Stimulated activated CD8-positive, alpha-beta memory T cell treated with anti-CD3 and anti-CD28 coated beads, Interleukin-15, amount 100 ng/mL, for 4 hours (primary cell): ENCODE measurements at places on chromosomes 12 and 14.

DNA sequence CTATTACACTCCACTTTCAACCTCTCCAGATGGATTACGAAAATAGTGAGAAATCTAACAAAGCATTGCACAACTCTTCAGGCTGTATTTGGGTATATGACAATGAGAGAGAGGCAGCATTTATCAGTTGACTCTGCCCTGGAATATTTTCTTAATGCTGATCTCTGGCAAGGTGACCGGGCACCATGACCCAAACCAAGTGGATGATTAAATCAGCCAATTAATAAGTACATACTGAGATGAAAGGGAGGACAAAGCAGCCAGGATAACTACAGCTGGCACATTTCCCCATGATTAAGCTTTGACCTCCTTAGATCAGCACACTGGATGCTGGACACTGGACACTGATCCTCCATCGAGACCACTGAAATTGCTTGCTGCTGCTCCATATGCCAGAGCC is 218.2 kb downstream of the ASCL1 start:
- no peak for DNase-seq

DNA sequence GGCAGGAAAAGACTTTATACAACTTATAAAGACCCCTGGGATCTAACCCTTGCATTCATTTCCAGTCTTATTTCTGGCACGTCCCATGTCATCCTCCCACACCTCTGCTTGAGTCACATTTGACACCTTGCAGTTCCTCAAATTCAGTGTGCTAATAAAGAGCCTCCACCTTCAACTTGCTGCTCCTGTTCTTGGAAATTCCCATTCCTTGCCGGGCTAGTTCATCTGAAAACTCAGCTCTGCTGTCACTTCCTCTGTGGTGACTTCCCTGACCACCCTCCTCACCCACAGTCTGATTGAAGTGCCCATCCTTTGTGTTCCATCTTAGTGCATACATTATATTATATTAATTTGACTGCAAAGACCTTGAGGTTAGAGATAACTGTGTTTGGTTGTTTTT is 37.4 kb upstream of the PSMA6 start:
- DNase-seq = no peak

- DNase-seq = no peak
These were observed 184.5 kb upstream of the CRY1 start for GRCh38 chr12:107277855-107278254.

- no peak for DNase-seq
These were observed 993.2 kb downstream of the BCL11B start for GRCh38 chr14:98278800-98279199.

GRCh38 chr12:124742678-124743077 is 121.0 kb downstream of the SCARB1 start:
- DNase-seq = no peak

GRCh38 chr12:106498056-106498455 is 84.7 kb upstream of the RFX4 start:
- no peak for DNase-seq

- DNase-seq = peak; percentile 11
These were observed 2.7 kb downstream of the PTHLH start for GRCh38 chr12:27969624-27970400.

- DNase-seq = no peak
These were observed 18.0 kb downstream of the RIMBP2 start for GRCh38 chr12:130698106-130698505.

DNA sequence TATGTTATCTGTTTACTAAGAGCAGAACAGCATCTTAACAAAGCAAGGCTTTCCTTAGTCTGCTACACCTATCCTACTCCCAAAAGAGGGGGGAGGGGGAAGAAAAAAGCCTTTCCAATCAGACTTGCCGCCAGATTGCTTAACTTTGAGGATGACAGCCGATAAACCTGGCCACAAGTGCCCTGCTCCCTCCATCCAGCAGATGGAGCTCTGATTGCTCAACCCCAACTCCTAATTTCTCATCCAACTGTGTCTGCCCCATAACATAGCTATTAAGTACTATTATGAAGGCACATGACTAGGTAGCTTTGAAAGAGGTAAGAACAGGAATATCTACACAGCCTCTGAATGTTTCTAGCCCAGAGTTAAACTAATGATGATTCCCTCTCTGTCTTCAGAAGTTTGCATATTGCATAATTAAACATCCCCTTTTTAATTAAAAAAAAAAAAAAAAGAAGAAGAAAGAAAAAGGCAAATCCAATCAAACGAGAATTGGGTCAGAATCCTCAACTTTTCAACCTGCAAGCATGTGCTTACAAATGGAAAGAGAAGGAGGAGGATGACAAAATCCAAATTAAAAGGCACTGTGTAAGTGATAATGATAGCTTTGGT is 247.4 kb downstream of the GALC start:
- DNase-seq = no peak

DNA sequence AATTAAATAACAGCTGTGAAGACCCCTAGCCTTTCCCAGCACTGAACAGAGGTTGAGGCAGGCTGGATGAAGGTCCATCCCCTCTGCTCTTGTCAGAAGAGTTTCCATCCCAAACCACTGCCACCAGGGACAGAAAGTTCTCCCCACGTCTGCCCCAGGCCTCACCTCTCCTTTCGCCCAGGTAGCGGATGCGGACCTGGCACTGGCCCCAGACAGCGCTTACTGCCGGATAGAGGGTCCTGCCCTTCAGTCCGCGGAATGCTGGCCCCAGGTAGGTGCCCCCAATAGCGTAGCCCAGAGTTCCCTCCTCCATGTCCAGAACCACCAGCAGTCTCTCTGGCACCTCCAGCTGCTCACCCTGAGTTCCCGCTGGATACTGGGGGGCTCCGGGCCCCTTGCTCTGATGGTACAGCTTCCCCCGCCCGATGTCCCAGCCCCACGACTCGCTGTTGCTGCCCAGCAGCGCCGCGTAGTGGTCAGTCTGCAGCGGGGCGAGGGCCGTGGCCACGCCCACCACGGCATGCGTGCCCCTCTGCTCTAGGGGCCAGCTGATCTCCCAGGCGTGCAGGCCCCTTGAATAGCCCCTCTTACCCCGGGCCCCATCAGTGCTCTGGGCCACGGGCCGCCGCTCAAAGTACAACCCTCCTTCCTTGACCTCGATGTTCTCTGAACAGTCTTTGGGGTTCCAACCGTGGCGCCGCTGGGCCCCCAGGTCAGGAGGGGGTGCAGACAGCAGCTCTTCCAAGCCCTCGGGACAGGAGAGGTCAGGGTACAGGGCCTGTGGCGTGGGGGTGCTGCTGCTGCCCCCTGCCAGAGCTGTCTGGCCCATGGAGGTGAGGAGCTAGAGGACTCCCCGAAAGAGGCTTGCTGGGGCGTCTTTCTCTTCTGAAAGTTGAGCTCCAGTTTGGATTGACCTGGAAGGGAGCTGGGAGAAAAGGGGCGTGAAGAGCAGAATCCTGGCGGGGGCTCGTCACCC is 742 bp downstream of the SPSB2 start:
- DNase-seq = peak; percentile 60

- no peak for DNase-seq
These were observed 27.2 kb upstream of the HSPB8 start for GRCh38 chr12:119151445-119152026.

GRCh38 chr14:37584211-37585100 is 10.6 kb downstream of the FOXA1 start:
- DNase-seq = no peak

GRCh38 chr14:42000450-42000849 is 393.8 kb downstream of the LRFN5 start:
- DNase-seq = no peak

DNA sequence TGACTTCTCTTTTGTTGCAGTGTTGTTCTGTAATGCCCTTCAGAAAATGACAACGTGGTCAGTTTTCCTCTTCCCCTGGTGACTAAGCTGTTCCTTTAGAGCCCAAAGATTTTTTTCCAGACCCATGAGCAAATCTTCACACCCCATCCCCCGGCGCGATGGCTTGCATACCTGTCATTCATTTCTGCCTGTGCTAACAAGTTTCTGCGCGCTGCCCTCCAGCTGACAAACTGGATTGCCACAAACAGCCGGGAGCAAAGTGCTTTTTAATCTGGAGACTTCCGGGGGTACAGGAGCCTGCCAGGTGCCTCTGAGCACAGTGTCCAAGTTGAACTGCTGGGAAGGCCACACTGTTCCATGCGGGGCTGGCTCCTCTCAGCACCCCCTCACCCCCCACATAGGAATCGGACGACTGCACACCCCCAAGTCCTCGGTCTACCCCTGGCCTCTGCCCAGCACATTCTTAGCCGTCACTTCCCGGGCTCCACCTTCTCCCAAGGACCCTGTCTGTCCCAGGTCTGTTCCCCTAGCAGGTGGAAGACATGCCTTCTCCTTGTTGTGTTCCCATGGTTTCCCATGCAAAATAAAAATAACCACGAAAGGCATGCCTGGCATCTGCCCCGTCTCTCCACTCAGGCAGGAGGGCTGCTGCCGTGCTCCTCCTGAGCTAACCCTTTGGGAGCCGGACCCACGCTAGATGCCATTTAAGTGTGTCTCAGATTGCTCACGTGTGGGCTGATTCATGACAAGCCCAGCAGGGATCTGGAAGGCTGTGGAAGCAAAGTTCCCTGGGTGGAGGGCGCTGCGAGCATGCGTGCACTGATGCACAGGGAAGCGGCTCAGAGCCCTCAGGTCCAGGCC is 14.1 kb downstream of the RILPL1 start:
- no peak for DNase-seq

DNA sequence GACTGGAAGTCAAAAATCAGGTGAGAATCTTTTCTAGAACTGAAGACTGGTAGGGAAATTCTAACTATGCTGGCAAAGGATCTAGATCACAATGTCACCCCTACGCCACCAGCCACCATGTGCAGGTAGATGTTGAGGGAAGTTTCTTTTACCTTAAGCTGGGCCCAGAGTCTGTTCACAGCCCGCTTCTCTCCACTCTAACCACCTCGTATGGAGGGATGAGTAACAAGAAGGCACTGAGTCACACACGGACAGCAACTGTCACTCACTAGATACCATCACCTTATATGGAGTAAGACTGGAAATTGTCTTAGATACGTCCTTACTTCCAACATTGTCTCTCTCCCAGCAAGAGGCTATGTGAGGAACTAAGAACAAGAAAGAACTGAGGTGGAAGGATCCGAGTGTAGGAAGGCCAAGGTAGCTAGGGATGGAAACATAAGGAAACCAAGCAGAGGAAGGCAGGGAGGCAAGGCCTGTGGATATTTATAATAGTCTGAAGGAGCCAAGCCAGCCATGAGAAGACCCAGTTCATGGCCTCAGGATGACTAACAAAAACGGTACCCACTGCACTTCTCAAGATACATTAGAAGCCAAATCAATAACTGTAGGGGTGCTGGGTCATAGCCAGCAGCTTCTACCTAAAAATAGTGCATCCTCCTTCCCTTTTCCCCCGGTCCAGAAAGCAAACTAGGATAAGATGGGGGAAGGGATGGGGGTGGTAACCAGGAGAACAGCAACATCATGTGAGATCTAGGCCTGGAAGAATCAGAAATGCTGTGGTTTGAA is 15.5 kb downstream of the REM2 start:
- no peak for DNase-seq

- DNase-seq = no peak
These were observed 16.4 kb downstream of the IPO8 start for GRCh38 chr12:30679241-30679640.

GRCh38 chr12:6203601-6204000 is 3.4 kb downstream of the CD9 start:
- no peak for DNase-seq

DNA sequence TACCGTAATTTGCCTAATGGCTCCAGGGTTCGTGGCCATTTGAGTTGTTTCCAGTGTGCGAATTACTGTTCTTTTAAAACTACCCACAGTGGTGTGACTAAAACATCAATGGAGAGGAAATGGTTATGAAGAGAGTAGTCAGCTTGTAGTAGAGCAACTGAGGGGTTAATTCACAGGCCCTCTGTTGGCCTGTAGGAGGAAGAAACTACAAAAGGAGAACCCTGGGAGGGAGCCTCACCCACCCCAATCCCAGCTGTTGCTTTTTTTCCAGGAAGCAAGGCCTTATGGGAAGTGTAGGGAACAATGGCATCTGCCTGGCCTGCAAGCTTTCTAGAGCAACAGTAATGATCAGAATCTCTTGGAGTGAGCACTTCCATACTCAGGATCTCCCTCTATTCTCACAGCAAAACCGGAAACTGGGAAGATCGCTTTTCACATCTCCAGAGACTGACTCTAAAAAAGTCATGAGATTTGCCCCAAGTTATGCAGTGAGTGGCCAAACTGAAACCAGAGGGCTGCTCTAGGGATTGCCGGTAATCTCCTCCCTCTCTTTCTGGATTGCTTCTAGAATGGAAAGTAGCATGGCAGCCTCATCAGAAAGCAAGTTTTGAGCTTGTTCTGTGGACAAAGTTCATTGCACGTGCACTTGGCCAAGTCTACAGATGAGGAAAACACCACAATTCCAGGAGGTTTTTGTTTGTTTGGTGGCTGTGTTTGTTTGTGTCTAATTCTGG is 125.3 kb upstream of the PWP1 start:
- no peak for DNase-seq

- DNase-seq = no peak
These were observed 95.2 kb downstream of the LGMN start for GRCh38 chr14:92653162-92653651.

- no peak for DNase-seq
These were observed 192.3 kb downstream of the NUAK1 start for GRCh38 chr12:105946493-105946901.

GRCh38 chr12:12715128-12715458 is 2.1 kb upstream of the CDKN1B start:
- no peak for DNase-seq

DNA sequence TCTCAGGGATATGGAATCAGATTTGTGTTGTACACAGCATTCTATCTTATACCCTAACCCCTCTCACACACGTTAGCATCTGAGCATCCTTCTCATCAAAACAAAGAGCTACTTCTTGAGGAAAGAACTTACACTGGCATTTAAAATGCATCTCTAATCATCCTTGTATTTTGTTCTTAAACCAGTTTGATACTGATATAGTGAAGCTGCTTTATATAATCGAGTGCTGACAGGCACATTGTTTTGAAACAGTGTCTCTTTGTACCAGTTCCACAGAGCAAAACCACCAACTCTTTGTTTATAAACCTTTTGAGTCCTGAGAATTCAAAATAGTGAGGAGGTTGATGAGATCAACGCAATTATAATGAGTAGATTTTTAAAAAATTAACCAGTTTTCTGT is 8.8 kb downstream of the GPR33 start:
- DNase-seq = no peak

DNA sequence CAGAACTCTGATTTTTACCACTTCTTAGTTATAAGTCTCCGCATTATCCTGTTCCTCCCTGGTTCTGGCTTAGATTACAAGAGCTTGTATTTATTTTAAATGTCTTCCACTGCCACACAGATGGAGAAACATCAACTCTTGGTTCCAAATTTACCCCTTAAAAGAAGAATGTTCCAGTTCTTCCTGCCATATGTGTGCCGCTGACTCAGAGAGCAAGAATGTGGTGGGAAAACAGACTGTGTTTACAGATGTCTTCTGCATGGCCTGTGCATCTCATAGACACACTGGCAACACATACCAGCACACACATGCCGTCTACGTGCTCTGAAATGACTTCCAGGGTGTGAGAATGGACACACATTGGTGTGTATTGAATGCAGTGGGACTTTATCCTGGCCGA is 383.0 kb downstream of the LRIG3 start:
- DNase-seq = no peak
